ENCODE measurements at places on chromosomes 1 and 21.

DNA sequence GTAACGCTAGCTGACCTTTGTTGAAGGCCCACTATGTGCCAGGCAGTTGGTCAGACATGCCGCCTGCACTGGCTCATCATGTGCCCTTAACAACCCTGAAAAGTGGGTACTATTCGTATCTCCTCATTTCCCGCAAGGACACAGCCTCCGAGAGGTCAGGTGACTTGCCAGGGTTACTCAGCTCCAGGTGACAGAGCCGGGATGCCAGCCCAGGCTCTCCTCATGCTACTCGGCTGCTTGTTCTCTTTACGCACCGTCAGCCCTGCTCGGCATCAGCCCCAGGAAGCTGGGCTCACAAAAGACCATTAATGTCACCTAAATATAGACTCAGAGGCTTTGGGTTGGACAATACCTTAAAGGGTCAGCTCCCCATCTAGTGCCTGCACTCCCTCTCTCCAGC lies 29.0 kb downstream of the GRHL3 start:
- DNase-seq = no peak

DNA sequence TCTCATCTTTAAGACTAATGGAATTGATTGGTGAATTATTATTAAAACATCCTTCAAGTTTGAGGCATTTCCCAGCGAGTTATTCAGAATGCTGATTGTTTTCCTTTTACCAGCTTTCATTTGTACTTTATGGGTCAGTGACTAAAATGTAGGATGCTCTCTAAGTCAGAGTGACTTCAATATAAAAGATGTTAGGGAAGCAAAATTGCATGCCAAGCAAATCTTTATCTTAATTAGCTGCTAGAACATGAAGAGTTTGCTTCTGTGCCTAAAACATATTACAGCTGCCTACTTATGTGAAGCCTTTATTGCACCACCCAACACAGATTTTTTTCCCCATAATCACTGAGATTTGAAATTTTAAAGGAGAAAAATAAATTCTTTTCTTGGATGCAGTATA lies 79.8 kb upstream of the CYYR1 start:
- no peak for DNase-seq

- DNase-seq = peak; percentile 6
These were observed 894 bp downstream of the EPB41 start for GRCh38 chr1:28915031-28915895.

DNA sequence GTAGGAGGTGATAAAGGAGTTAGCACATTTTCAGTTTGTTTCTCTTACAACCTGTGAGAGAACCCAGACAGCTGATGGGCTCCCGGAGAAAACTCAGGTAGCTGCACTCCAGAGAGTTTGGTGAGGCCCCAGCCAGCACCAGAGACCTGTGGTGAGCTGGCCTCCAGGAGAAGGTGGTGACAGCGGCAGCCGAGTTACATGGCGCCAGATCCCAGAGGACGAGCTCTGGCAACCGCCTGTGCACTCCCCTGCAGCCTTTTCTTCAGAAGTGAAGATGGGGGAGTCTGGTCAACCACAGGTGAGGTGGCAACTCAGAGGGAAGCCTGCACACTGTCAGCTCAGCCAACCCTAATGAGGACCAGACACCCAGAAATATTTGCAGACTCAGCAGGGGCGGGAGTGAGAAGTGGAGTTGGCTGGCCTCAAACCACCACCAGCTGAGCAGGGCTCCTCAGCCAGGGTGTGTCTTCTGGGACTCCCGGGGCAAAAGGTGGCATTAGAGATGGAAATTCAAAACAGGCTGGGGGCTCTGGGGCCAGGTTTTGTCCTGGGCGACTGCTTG lies 209.7 kb downstream of the SETD4 start:
- no peak for DNase-seq

GRCh38 chr1:204409836-204410687 lies 1.6 kb downstream of the PPP1R15B start:
- no peak for DNase-seq
